ENCODE measurements at places on chromosomes 3 and 15. TPM values are rescaled to one million over a fixed set of nuclear protein-coding genes. Genes with fewer than 3 reads are reported as not detected.

- no peak for DNase-seq
These were observed 1.6 kb downstream of the EIF4E3 start for GRCh38 chr3:71723452-71724170.

GYG1 gene
- 48.1 TPM for total RNA-seq

NSUN3 gene
- total RNA-seq, result 14.5 TPM

DNA sequence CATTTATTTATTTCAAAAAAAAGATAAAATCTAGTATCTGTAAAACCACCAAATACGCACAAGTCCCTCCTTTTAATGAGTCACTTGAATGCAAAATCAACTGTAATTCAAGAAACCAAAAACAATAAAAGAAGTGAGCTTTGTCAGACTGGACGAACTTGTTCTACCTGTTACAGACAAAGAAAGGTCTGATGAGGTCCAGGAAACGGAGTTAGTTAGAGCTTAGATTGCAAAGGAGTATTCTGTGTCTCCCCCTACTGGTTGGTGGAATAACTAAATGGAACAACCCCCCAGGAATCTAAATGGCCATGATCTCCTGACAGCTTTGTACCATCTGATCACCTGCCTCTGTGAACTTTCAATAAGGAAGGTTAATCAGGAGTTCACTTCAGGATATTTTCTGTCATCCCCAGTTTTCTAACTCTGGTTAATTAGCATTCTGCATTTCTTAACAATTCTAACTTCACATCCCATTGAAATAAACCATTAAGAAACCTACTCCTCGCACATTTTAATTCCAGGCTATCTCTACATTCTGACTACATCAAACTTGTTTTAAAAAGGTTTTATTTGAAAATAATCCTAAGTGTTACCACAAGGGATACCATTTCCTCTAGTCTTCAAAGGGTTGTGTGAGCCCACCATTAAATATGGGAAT, 333.0 kb upstream of the SATB1 start:
- no peak for DNase-seq

- no peak for DNase-seq
These were observed 111.1 kb upstream of the HACD2 start for GRCh38 chr3:123695731-123696640.

FAM98B gene
- 20.9 TPM for total RNA-seq

CEP152 gene
- 4.4 TPM for total RNA-seq

SLC24A5 gene
- not detected for total RNA-seq

STRIT1 gene
- total RNA-seq, result not detected

DNA sequence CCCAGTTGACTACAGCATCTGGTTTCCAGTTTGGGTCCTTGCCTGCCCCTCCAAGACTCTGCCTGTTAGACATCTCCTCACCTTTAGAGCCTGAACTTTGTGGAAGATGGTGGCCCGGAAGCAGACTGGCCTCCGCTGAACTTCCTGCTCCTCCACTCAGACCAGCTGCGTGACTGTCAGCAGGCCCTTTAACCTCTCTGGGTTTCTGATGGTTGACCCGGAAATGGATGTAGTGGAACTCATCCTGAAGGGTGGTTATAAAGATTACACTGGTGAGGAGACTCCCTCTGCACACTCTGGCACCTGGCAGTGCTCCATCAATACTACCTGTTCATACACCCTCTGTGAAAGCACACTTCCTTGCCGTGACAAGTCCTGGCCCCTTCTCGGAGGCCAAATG, 151.9 kb upstream of the TLE3 start:
- peak; percentile 36 for DNase-seq

- DNase-seq, result no peak
These were observed 777 bp downstream of the GPR160 start for GRCh38 chr3:170038434-170039110.

CCPG1 gene
- total RNA-seq, result 218 TPM

PARP3 gene
- total RNA-seq, result 12.4 TPM

DNA sequence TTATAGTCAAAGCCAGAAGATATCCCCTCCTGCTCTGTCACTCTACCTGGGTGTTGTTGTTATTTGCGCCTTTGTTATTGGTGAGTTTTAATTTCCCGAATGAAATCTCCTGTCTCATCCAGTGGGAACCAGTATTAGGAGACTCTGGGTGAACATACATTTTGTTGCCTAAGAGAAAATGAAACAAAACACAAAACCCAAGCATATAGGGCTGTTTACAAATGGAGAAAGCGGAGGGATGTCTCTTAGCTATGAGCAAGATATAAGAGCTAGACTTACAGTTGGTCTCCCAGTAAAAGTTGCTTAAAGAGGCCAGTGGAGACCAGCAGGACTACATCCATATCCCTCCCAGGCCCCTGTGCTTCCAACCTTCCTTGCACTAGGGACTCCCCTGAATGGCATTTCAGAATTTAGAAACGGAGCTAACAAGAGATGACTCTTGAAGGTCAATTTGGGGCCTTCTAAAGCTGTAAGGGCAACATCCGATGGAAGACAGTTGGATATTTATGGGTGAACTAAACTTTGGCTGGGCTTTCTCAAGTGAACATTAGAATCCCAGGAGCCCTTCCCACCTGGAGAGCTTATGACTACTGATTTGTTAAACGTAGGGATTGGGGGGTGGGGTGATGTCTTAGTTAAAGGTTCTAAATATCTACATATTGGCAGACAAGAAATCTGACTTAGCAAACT, 2.7 kb downstream of the EOMES start:
- no peak for DNase-seq

- DNase-seq, result no peak
These were observed 48.4 kb downstream of the ROPN1B start for GRCh38 chr3:126017362-126017761.

DNA sequence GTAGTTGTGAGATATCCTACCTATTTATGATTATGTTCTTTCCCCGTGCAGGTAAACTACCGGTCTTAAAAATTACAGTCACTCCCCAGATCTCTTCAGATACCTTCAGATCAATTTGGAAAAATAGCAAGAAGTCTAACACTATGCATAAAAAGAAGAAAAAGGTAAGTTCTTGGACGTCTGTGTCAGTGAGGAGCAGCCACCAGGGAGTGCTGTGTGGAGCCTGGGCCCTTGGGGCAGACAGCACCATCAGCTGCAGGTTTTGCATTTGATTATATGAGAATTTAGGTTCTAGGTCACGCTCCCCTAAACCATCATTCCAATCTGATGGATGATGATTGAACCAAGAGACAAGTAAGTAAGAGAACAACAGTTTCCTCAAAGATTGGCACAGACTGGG, 8.9 kb upstream of the RNF7 start:
- DNase-seq, result no peak

DNA sequence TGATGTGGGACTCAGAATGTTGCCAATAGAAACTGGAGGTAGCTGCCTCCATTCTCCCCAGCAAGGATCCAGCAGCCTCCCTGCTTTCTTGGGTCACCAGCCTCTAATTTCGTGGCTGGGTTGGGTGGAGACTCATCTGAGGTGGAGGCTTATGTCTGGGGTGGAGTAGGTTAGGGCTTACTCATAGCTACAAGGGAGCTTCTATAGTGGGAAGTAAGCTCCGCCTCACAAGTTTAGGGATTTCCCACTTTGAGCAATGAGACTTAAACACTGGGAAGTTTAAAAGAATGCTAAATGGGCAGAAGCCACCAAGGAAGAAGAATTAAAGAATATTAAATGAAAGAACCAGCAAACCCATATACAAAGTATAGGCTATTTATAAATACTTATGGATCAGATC, 63.8 kb downstream of the GJD2 start:
- DNase-seq, result no peak

DNA sequence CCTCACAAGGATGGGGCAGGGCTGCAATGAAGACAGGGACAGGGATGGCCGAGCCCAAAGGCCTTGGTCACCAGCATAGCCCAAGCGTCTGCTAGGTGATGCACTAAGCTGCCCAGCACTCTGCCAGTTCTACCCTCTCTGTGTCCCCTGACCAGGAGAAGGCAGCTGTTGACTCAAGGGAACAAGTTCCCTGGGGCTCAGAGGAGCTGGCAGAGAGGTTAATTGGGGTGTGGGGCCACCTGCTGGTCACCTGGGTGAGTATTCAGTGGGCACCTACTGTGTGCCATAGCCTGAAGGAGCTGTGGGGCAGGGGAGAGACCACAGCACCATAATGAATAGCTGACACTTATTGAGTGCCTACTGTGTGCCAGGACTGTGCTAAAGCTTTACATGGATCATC, 22.0 kb upstream of the DOCK3 start:
- peak; percentile 59 for DNase-seq

DNA sequence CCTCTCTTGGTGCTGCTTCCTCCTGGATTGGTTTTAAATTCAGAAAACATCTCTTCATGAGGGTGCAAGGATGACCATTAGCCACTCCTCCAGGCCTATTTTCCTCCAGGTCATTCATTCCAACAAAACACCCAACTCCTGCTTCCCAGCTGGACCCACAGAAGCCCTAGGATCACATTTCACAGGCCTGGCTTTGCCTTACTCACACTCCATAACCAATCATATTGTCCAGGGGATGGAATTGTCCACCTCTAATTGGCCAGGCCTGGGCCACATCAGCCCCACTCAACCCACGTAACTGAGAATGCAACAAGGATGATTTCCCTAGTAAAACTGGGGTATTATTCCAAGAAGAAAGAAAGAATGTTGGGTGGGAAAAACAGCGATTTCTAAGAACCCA, 616.7 kb upstream of the SUCLG2 start:
- DNase-seq, result no peak

GRCh38 chr15:42284551-42284950, 11.3 kb upstream of the TMEM87A start:
- no peak for DNase-seq

KBTBD8 gene
- 1.9 TPM for total RNA-seq

GRCh38 chr3:43858294-43858701, 167.6 kb downstream of the ABHD5 start:
- DNase-seq, result no peak

- no peak for DNase-seq
These were observed 35.3 kb upstream of the PLSCR2 start for GRCh38 chr3:146504498-146505197.

NR1I2 gene
- not detected for total RNA-seq

FGF12 gene
- total RNA-seq, result not detected

ARL14 gene
- not detected for total RNA-seq

DNA sequence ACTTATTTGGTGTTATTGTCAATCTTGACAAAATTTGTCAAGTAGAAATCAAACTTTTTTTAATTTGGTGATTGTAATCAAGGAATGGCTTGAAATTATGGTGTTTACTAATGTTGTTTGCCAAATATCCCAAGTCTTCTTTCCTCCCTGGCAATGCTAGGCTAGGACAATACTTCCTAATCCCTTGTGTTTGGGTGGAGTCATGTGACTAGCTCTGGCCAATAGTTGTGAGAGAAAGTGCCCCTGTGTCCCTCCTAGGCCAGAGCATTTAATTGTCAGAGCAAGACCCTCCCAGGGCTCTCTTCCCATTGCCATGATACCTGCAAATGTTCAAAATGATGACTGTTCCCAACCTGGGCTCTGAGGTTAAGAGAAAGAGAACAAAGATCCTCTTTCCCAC, 132.7 kb downstream of the ANXA2 start:
- DNase-seq, result no peak

RYK gene
- 49.6 TPM for total RNA-seq

DNA sequence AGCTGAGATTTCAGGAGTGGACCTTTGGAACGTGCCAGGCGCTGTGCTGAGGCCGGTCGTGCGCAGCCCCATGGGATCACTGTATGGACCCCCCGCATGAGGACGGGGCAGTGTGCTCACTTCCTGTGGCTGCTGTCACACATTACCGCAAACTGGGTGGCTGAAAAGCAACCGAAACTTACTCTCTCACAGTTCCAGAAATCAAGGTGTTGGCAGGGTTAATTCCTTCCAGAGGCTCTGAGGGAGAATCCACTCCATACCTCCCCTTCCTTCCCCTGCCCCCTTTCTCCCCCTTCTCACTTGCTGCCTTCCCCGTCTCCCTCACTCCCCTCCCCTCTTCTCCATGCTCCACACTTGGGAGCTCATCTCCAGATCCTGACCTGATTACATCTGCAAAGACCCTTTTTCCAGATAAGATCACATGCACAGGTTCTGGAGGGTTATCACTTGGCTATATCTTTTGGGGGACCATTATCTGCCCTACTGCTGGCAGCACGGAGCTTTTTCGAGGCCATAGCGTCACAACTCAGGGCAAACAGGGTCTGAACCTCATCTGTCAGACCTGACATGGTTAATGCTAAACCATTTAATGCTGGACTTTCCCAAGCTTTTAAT, 41.2 kb downstream of the KLF13 start:
- DNase-seq, result no peak

ISLR2 gene
- 2.9 TPM for total RNA-seq

- DNase-seq, result peak; percentile 77
These were observed 32.2 kb downstream of the GOLGA6L10 start for GRCh38 chr15:82317091-82317489.

DNA sequence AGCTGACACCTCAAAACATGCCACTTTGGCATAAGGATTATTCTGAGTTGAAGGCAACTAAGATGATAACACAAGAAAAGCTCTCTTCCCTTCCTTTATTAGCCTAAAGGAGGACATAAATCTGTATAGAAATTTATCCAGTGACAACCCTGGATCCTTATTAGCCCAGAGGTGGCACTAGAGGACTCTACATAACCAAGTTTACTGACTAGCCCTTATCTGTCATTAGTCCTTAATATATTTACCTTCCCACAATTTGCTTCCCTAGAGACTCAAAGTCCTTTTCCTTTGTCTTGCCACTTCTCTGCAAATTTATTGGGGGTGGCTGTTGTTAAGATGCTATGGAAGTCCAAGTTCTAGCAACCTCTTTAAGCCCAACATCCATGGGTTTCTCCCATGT, 26.7 kb downstream of the CEP70 start:
- no peak for DNase-seq
